Activated CD4-positive, alpha-beta T cell treated with anti-CD3 and anti-CD28 coated beads, Interleukin-2, amount 10 ng/mL, durations not matched to agents 24 days and 14 days (primary cell): ENCODE measurements at places on chromosomes 1 and 21.

DNA sequence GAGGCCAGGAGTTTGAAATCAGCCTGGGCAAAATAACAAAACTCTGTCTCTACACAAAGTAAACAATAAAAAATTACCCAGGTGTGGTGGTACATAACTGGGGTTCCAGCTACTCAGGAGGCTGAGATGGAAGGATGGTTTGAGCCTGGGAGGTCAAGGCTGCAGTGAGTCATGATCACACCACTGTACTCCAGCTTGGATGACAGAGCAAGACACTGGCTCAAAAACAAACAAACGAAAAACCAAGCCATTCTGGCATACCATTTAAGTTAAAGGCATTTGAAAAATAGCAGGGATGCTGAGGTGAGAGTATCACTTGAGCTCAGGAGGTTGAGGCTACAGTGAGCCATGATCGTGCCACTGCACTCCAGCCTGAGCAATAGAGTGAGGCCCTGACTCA is 5.3 kb upstream of the ALDH9A1 start:
- no peak overlapping the region for H3K4me3 ChIP-seq
- no peak overlapping the region for H3K27ac ChIP-seq
- H3K4me1 ChIP-seq = peaks cover 4% of the 10 kb centered on the region

DNA sequence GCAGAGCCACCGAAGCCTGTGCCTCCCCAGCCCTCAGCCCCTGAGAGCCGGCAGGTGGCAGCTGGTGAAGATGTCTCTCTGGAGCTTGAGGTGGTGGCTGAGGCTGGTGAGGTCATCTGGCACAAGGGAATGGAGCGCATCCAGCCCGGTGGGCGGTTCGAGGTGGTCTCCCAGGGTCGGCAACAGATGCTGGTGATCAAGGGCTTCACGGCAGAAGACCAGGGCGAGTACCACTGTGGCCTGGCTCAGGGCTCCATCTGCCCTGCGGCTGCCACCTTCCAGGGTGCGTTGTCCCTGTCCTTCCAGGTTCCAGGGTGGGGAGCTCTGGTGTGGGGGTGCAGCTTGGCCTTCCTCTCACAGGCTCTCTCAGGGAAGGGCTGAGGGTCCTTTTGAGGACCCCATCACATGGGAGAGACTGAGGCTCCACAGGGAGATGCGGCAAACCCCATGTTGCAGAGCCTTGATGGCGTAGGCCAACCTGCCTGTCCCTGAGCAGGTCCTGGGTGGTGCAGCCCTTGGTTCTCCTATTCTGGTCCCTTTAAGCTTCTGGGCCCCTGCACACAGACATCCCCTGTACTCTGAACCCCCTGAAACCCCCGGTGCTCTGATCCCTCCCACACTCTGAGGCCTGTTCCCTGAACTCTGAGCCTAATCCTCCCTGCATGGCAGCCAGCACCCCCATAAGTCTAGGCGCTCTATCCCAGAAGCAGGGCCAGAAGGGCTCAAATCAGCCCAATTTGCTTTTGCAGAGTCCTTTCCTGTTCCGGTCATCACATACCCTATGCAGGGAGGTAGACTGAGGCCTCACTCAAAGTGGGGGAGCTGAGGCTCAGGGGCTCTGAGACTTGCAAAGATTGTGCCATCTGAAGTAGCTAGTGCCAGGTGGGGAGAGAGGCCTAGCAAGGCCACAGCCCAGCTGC is 88.5 kb downstream of the TRIM11 start:
- H3K27me3 ChIP-seq = no peaks in the 10 kb centered on the region
- no peak overlapping the region for H3K27ac ChIP-seq
- H3K36me3 ChIP-seq = peaks cover 2% of the 10 kb centered on the region
- H3K4me1 ChIP-seq = no peaks in the 10 kb centered on the region
- no peak overlapping the region for H3K4me3 ChIP-seq

GRCh38 chr1:99738858-99739465 is 27.5 kb downstream of the FRRS1 start:
- H3K4me3 ChIP-seq = no peak overlapping the region
- H3K4me1 ChIP-seq = no peaks in the 10 kb centered on the region
- H3K27ac ChIP-seq = no peak overlapping the region

GRCh38 chr1:119279456-119280381 is 88.9 kb upstream of the HAO2 start:
- no peaks in the 10 kb centered on the region for H3K4me1 ChIP-seq
- peaks cover 15% of the 10 kb centered on the region for H3K27me3 ChIP-seq
- H3K27ac ChIP-seq = no peak overlapping the region
- no peaks in the 10 kb centered on the region for H3K36me3 ChIP-seq

DNA sequence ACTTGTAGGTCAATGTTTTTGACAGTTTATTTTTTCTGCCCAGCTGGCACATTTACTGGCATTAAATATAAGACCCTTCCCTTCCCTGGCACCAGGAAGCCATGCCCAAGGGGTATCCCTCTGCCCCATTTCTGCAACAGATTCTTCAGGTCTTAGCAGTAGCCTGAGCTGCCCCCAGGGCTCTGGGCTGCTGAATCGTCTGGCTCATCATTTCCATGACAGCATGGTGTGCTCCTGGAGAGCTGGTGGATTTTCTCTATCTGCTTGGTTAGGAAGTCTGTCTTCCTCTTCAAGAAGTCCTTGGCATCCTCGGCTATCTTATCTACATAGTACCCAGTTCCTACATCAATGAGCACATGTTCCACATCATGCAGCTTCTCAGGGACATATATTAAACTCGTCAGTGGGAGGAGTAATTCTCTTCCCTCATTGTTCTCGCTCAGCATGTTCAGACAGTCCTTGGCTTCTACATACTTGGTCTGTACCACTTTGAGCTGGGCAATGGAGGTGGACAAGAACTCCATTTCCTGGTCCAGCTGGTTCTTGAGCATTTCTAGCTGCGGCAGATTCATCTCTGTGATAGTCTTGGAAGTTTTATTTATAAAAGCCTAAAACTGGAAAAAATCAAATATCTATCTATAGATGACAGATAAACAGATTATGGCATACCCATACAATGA is 23.5 kb downstream of the MIA3 start:
- no peak overlapping the region for H3K4me3 ChIP-seq
- no peak overlapping the region for H3K27ac ChIP-seq
- no peaks in the 10 kb centered on the region for H3K27me3 ChIP-seq
- H3K36me3 ChIP-seq = peaks cover 23% of the 10 kb centered on the region

DNA sequence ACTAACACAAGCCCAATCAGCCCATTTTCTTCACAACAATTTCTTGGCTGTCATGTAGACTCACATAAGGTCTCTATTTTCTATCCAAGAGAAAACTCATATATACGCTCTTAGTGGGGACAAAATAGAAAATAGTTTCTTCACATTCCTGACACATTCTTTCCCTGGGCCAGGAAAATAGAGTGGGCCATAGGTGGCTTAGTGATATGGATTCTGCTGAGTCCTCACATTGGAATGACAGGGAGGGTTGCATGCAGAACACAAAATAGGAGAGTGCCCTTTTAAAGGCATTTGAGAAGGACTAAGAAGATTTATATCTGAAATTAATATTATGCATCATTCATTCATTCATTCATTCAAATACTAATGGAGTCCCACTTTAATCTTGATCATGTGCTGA is 207.7 kb downstream of the LYPLAL1 start:
- no peak overlapping the region for H3K4me3 ChIP-seq
- no peak for DNase-seq
- no peaks in the 10 kb centered on the region for H3K4me1 ChIP-seq

GRCh38 chr1:10063878-10064277 is 31.1 kb downstream of the UBE4B start:
- peaks cover 3% of the 10 kb centered on the region for H3K36me3 ChIP-seq
- no peaks in the 10 kb centered on the region for H3K27me3 ChIP-seq
- H3K27ac ChIP-seq = no peak overlapping the region
- no peak overlapping the region for H3K4me3 ChIP-seq
- DNase-seq = no peak
- peaks cover 13% of the 10 kb centered on the region for H3K4me1 ChIP-seq
